ENCODE measurements at places on chromosomes 7 and 10.

- no peak for DNase-seq
Measured at GRCh38 chr7:100220586-100221230, 959 bp downstream of the PVRIG start.

- DNase-seq: no peak
Measured at GRCh38 chr10:45282061-45282460, 33.3 kb downstream of the OR13A1 start.

GRCh38 chr7:87216701-87217508, 2.6 kb downstream of the TMEM243 start:
- DNase-seq: no peak

DNA sequence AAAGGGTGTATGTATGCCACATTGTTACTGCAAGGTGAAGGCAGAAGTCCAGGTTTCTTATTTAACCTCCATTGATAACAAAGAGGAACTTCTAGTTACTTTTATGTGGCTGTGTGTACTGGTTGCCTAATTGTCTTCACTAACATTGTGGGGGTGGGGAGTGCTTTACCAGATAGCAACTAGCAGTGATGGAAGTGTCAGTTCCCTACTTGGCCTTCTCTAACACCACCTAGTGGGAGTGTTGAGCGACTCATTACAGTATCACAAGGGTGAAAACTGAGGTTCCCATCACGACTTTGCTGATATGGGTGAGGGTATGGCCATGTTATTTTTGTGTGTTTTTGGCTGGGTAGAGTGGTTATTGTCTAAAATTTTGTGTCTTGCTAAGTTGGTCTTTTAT, 274.4 kb downstream of the THSD7A start:
- DNase-seq: no peak

- DNase-seq: no peak
Measured at GRCh38 chr7:154868921-154869320, 134.0 kb downstream of the PAXIP1 start.

- no peak for DNase-seq
Measured at GRCh38 chr7:113161050-113161449, 42.7 kb upstream of the SMIM30 start.

DNA sequence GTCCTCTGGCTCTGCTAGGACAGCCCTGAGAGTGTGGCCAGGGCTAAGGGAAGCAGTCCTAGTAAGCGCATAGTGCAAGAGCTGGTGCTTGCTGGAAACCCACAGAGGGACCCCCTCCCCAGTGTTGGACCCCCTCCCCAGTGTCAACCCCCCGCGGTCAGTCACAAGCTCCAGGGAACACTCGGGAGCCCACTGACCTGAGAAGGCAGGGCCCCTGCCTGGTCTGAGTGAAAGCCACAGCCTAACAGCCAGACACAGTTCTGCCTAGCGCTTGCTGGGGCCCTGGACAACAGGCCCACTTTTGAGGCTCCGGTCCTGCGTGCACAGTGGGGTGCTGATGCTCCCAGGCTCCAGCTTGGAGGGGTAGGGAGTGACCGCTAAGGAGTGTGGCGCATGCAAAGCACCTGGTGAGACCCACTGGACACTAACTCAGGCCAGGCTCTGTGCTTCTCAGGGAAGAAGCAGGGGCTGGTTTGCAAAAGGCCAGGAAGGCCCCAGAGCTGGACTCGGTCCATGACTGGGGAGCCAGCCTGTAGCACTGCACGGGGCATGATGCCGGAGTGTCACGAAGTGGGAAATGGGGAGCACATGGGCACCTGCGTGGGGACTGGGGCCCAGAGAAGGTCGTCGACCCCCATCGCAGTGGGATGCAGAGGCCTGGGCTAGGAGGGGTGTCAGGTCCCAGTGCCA, 175.8 kb upstream of the PPP2R2D start:
- no peak for DNase-seq

GRCh38 chr7:2968176-2968575, 75.5 kb downstream of the CARD11 start:
- no peak for DNase-seq

GRCh38 chr10:128643658-128644057, 517.4 kb upstream of the MKI67 start:
- no peak for DNase-seq

GRCh38 chr10:20299034-20299736, 483.0 kb downstream of the PLXDC2 start:
- DNase-seq: no peak

GRCh38 chr7:12685550-12685949, 1.9 kb upstream of the ARL4A start:
- no peak for DNase-seq

GRCh38 chr7:90222811-90223725, 11.5 kb downstream of the STEAP2 start:
- DNase-seq: no peak

DNA sequence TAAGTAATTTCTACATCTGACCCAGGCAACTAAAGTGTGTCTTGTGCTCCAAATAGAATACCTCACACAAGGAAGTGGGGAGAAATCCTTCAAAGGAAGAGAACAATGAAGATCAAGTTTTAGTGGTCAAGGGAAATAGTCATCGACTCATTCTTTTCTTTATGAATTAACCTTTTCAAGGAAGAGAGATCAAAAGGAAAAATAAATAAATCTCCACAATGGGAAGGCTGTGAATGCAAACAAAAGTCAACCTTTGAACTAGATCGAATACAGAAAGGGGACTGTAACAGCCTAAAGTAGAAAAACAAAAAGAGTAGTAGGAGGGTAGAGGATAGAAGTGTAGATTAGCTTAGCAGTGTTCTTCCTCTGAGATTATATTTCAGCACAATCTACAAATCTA, 274.6 kb upstream of the COBL start:
- DNase-seq: no peak

GRCh38 chr10:108608860-108609259, 1314.5 kb downstream of the XPNPEP1 start:
- DNase-seq: no peak

GRCh38 chr10:97974526-97975525, 55.6 kb downstream of the CRTAC1 start:
- DNase-seq: no peak

DNA sequence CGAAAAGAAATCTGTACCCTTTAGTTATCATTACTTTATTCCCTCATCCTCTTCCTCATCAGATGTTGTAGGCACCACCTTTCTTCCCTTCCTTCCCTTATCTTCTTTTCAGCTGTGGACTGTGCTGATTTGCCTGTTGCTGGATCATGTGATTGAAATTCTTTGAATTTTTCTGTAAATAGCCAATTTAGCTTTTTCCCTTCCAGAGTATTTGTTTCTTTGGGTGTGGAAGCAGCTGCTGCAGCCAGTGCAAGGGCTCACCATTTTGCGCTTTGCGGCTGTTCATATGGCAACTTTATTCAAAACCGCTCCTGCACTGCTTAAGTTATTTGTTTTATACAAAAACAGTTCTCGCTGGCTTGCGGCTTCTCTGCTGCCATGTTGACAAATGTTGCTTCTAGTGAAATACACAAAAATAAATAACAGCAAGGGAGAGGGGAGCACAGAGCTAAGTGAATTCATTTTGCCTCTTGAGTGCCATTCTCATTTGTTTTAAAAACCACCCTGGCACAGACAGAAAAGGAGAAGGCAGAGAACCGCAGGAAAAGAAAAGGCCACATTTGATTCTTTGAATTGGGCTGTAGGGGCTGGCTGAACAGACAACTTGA, 151.2 kb downstream of the AUTS2 start:
- DNase-seq: no peak

DNA sequence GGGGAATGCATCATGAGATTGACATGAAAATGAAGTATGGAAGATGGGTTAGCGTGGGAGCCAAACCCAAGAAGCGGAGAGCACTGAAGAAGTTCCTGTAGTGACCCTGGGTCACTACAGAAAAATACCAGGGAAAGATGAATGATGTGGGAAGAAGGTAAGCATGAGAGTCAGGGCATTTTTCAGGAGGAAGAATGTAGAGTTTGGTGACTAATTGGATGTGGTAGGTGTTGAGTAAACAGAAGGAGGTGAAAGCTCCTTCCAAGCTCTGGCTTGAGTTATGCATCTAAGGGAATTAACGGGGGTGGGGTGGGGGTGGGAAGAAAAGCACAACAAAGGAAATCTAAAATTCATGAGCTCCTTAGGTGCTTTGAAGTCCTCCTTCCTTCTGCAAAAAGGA, 238.1 kb upstream of the AOAH start:
- no peak for DNase-seq

DNA sequence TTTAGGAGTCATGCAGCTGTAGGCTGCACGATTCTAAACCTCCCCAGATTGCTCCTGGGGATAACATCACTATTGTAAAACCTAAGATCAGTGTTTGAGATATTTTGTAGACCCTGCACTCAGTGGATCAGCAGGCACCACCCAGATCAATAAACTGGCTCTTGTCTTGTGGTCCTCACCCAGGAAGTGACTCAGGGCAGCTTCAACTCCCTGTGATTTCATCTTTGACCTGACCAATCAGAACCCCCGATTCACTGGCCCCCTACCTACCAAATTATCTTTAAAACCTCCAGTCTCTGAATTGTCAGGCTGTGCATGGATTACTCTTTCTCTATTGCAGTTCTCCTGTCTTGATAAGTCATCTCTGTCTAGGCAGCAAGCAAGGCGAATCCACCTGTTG, 25.7 kb downstream of the ARL5B start:
- DNase-seq: no peak

DNA sequence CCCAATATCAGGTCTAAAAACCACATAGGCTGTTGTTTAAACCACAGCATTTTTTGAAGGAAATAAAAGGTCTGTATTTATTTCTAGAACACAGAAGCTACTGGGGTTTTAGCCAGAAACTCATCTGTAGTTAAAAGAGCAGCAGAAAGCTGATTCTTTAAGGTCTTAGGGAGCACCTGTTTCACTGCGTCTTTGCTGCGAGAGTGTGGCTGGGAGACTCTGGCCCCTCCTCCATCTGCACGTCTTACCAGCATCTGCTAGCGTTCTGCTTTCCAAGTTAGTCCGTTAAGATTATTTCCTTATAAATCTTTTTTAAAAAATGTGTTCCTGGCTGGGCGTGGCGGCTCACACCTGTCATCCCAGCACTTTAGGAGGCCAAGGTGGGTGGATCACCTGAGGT, 95.9 kb downstream of the ADARB2 start:
- no peak for DNase-seq

DNA sequence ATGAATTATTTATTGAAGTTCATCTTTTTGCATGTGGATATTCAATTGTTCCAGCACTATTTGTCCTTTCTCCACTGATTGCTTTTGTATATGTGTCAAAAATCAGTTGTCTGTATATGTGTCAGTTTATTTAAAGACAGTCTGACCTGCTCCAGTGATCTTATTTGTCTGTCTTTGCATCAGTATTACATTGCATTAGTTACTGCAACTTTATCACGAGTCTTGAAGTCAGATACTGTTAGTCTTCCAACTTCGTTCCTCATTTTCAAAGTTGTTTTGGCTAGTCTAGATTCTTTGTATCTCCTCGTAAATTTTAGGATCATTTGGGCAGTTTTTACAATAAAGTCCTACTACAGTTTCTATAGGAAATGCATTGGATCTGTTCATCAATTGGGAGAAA, 166.4 kb downstream of the CELF2 start:
- DNase-seq: no peak

GRCh38 chr7:39386718-39387117, 179.5 kb upstream of the YAE1 start:
- DNase-seq: no peak

GRCh38 chr10:59557052-59557451, 152.6 kb downstream of the SLC16A9 start:
- DNase-seq: no peak

- no peak for DNase-seq
Measured at GRCh38 chr10:104613406-104613805, 27.7 kb upstream of the SORCS3 start.

DNA sequence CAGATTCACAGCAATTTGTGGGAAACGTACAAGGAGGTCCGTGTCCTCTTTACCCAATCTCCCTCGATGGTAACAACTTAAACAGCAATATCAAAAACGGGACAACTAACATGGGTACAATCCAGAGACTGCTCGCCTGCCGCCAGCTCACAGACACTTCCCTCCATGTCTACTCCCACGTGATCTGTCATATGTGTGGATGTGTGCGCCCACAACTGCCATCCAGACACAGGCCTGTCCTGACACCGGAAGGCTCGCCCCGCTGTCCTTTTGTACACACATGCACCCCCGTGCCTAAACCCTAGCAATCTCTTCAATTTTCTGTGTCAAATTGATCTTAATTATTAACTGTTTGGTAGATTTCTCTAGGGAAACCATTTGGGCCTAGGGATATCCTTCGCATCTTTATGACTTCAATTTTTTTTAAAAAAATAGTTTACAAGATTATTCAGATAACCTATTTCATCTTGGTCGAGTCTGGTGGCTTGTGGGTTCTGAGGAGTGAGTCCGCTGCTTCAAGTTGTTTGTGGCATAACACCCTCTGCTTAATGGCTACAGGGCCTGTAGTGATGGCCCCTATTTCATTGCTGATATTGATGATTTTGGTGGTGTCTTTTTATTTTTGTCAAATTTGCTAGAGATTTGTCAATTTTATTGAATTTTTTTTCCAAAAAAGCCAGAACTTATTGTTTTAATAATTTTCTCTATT, 260.6 kb downstream of the MAD1L1 start:
- no peak for DNase-seq

DNA sequence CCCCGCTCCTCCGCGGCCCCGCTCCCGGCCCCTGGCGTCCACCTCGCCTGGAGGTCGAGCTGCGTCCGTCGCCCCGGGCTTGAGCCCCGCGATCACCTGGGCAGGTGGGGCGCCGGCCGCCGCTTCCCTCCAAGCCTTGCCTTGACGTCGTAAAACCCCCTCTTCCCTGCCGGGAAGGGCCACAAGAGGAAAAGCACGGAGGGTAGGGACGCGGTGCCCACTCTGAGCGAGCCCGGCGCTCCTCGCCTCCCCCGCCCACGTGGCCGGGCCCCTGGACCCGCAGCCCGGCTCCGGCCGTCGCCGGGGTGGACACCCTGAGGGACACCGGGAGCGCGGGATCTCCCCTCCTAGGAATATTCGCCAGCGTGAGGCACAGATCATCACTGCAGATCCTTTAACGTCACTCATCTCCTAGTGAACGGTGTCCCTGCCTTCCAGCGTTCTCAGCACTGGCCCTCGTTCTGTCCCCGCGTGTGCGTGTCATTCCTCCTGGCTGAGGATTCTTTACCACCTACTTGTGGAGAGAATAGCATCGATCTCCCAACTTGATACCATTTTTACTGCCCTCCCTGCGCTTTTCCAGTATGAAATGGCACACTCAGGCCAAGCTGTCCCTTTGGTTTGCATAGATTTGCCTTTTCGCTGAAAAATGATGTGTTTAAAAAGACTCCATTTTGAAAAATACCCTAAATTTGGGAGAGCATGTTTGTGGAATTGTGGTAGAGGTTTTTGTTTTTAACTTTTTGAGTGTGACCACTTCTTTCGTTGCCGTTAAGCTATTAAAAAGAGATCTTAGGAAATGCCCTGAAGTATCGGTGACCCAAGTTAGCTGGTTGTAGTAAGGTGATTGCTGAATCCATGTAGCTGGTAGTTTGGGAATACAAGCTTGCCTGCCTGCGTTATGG, 649 bp downstream of the ACTR3B start:
- no peak for DNase-seq
